ENCODE measurements at places on chromosomes 2 and 18.

GRCh38 chr18:58908006-58908405, 43.3 kb downstream of the ZNF532 start:
- no peak for DNase-seq

- no peak for DNase-seq
Measured at GRCh38 chr2:181241797-181242196, 215.4 kb upstream of the ITGA4 start.

DNA sequence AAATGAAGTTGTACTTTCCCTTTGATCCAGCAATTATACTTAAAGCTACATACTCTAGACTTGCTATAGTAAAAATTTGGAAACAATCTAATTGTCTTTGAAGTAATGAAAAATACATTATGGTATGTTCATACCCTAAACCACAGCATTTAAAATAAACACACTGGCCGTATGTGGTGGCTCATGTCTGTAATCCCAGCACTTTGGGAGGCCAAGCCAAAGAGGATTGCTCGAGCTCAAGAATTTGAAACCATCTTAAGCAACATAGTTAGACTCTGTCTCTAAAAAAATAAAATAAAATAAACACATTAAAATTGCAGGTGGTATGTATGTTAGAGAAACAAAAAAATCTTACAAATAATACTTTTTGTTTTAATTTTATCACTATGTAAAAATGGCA, 208.1 kb upstream of the KLHL14 start:
- no peak for DNase-seq

DNA sequence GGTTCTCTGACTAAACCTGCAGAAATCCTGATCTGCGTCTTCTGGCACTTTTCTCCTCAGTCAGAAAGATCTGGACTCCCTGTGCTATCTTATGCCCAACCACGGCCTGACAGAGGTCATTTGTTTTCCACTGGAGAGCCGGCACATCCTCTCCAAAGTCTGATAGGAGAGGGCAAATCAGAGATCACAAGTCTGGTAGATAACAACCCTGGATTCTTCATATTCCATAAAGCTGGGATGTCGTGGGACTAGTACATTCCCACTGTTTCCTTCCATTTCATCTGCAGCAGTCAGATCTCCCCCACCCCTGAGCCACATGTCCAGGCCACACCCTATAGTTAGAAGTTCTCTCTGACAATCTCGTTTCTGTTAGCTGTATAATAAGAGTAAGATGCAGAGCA, 157.0 kb downstream of the MGAT5 start:
- peak; percentile 34 for DNase-seq

DNA sequence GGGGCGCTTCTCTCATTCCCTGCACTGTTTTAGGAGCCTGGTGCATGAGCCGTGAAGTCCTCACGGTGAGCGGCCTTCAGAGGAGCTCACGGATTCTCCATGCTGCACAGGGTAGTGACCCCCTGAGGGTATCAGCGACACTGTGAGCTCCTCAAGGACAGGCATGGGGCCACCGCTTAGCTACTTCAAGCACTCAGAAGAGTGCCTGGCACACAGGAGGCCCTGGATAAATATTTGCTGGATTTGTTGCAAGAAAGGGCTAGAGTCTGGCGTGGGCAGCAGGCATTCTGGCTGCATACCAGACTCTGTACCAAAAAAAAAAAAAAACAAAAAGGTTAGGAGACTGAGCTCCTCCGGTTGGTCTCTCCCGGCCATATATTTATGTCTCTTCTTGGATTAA, 5.7 kb upstream of the MBP start:
- no peak for DNase-seq

GRCh38 chr2:65353927-65354326, 78.5 kb downstream of the SPRED2 start:
- DNase-seq, result no peak

DNA sequence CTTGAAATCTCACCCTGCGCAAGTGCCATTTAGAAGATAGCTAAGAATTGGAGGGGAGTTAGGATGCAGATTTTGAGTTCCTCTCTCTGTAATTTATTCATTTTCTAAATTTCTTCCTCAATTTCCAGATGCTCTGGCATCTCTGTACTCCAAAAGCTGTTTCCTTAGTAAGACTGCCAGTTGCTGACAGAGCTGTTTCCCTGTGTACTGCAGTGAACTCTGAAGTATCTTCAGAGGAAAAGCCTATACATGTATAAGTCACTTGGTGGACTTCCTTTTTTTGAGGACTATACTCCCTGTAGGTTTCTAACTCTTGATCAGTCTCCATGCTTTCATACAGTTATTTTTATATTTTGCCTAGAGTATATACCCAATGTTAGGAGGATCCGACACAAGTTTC, 1.5 kb upstream of the RESP18 start:
- DNase-seq, result no peak

- DNase-seq, result no peak
Measured at GRCh38 chr2:85635011-85635410, 19.0 kb downstream of the USP39 start.

DNA sequence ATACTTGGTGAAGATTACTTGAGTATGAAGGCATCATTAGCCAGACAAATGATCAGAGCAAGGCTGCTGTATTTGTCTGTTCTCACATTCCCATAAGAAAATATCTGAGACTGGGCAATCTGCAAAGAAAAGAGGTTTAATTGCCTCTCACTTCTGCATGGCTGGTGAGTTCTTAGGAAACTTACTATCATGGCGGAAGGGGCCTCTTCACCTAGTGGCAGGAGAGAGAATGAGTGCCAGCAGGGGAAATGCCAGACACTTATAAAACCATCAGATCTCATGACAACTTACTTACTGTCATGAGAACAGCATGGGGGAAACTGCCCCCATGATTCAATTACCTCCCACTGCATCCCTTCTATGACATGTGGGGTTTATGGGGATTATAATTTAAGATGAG, 452.3 kb downstream of the GALR1 start:
- no peak for DNase-seq

GRCh38 chr2:54595161-54595803, 128.2 kb upstream of the EML6 start:
- no peak for DNase-seq

DNA sequence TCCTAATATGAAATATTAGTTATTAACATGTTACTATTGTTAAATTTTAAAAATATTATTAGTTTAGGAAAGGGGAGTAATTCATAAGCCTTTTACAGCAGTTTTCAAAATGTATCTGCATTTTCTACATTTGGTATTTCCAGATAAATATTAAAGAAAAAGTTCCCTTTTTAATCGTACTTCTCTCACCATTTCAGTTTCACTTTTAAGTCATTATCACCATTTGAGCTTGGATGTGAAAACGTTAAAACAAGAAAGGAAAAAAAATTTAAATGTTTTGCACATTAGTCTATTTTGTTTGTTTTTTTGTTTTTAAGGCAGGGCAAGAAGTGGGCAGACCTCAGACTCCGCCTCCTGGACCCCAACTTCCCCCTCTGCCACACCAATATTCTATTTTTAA, 3.3 kb upstream of the SRSF7 start:
- DNase-seq, result no peak

GRCh38 chr18:13471971-13472628, 253.5 kb downstream of the LDLRAD4 start:
- peak; percentile 66 for DNase-seq

DNA sequence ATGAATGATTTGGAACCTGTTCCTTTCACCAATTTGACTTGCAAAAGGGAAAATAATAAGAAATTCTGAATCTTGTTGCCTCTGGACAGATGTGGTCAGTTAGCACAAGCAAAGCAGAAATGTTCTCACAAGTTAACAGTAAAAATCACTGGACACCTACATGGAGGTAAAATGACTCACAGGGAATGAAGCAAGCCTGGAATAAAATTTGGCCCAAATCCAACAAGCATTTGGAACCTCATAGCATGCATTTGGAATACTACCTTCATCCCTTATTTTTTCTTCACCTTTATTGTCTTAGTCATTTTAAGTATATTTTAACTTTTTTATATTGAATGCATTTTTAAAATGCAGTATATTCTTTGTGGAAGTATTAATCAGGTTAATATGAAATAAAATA, 602.9 kb downstream of the ARHGAP15 start:
- DNase-seq, result no peak

DNA sequence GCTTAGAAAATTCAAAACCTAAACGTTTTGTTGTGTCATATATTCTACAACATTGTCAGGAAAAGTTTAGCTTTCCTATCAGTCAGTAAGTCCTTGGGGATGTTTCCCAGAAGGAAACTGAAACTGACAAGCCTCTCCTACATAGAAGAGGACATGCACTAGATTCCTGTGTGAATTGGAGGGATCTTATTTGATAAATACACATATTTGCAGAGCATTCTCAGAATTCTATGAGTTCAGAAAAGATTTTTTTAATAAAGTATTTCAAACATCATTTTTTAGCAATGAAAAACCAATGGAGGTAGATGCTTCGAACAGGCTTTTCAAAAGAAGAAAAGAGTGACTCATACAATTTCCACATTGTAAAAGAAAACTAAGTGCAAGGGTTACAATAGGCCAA, 1706.7 kb downstream of the SUCLG1 start:
- no peak for DNase-seq

DNA sequence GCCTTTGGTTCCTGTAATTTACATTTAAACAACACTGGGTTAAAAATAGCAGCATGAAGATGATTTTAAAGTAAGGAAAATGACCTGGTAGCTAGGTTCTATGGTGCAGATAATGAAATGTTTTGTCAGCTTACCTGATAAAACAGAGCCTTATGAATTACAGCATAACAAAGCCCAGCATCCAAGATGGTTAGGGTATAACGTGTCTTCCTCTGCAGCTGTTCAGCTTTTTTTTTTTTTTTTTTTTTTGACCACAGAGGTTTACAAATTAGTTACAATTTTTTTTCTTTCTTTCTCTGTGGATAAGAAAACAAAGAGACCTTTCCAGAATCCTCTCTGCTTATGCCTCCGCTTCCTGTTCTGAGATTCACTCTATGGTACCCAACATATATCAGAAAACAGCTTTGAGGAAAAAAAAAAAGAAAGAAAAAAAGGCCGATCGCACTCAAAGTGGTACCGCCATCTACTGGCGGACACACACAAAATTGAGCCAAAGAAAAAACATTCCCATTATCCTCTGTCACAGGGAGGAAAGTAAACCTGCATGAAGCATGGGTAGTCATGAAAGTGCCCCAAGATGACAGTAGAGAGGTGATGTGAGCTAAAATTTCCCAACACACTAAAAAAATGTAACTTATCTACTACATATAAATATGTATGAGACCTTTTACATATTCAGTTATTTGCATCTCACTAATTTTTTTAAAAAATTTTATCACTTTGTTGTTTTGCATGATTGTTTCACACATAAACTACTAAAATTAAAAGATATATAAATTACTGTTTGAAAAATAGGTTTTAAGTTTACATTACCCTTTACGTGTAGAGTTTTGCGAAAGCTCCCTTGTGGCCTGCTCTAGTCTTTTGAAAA, at the start of gene SCN3A:
Gene SCN3A (minus strand): TSS at position 362 of the 871 bp plus-strand sequence. CDS start 27,656 bp downstream, outside the sequence.
- peak; percentile 41 for DNase-seq

DNA sequence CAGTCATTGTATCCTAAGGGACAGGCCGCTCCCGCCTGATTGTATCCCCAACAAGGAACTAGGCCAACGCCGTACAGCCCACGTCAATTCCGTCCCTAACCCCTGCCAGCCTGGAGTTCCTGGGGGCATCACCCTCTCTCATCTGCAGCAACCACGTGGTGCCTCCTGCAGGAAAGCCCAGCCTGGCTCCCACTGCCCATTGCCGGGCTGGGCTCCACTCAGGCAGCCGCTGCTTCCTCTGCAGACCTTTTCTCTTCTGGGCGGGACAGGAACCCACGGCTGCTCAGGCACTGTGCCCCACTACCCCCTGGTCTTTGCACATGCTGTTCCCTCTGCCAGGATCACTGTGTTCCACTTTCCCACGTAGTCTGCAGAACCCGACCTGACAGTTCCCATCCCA, 212.2 kb downstream of the TFCP2L1 start:
- DNase-seq, result no peak

DNA sequence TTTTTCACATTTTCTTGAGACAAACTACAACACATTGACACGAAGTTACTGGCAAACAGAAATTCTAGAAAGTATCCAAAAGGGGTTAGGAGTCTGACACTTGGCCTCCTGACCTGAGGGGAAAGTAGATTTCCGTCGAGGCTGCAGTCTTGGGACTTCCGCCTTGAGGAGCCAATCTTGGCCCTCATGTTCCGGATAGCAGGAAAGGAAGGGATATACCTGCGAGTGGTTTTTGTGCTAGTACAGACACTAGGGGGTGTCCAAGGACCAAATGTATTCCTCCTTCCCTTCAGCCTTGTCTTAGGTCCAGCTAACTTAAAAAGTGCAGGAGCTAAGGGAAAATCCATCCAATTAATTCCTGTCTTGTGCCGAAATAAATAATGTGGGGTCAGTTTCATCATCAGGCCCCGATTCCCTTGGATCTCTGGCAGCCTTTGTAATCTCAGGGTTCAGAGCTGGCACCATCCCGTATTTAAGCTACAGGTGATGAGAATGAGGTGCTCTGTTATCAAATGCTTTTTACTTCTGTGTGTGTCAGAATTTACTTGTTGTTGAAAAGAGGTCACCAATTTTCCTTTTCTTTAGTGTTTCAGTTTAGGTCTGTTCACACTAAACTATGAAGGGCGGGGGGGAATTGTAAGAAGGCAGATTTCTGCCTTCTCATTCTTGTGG, 330.2 kb upstream of the FANCL start:
- peak; percentile 49 for DNase-seq

DNA sequence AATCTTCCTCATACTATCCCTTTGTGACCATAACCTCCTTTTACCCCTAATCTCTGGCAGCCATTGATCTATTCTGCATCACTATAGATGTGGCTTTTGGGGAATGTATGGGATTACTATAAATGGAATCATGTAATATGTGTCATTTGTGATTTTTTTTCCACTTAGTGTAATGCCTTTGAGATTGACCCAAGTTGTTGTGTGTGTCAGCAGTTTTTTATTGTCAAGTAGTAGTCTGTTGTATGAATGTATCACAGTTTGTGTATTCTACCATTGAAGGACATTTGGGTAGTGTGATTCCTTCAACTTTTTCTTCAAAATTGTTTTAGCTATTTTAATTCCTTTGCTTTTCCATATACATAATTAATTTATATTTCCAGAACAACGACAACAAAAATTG, 18.6 kb downstream of the VRK2 start:
- DNase-seq, result no peak

- DNase-seq, result no peak
Measured at GRCh38 chr2:30756051-30756719, 51.1 kb downstream of the CAPN13 start.

GRCh38 chr18:26940744-26941398, 75.4 kb upstream of the AQP4 start:
- no peak for DNase-seq

DNA sequence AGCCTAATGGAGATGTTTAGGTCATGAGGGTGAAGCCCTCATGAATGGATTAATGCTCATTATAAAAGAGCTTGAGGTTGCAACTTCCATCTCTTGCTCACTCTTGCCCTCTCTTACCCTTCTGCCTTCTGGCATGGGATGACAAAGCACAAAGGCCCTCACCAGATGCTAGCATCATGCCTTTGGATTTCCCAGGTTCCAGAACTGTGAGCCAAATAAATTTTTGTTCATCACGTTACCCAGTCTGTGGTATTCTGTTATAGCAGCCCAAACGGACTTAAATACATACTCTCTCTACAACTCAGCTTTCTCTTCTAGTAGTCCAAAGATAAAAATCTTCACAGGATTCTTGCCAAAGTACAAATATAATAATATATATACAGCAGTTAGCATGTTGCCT, 75.8 kb downstream of the LNPK start:
- DNase-seq, result no peak

All from midbrain (tissue), 1 donor.